ENCODE measurements at places on chromosomes 2 and 18. TPM values are rescaled to one million over a fixed set of nuclear protein-coding genes. Genes with fewer than 3 reads are reported as not detected.

The AQP12B gene
- total RNA-seq = not detected

The TEX44 gene
- total RNA-seq = not detected

The C18orf54 gene
- 2.7 TPM for total RNA-seq

The IRS1 gene
- 13.9 TPM for total RNA-seq

The RGPD3 gene
- 0.04 TPM for total RNA-seq

The ARPC2 gene
- total RNA-seq = 383 TPM

The MERTK gene
- total RNA-seq = 5.4 TPM

The RAMP1 gene
- total RNA-seq = 2.2 TPM

The TDRD15 gene
- total RNA-seq = not detected

The OSBPL6 gene
- total RNA-seq = 6.5 TPM

The CCDC102B gene
- 1.2 TPM for total RNA-seq

The TIGD1 gene
- total RNA-seq = 2.5 TPM

- no peak for ATAC-seq
Observed at GRCh38 chr18:60935041-60935910, 398.0 kb upstream of the CDH20 start.

DNA sequence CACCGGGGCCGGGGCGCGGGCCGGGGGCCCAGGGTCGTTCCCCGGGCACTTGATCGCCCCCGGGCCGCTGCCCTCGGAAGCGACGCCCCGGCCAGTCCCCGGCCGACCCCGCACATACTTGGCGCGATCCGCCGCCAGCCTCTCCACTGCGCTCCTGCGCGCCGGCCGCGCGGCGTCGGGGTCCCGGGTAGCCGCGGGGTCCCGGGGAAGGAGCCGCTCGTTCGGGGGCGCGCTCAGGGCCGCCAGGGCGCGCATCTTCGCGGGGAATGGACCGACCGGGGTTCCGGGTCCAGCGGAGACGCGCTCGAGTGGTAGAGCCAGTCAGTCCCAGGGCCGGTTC lies 204 bp downstream of the FAM110C start:
- no peak for ATAC-seq

DNA sequence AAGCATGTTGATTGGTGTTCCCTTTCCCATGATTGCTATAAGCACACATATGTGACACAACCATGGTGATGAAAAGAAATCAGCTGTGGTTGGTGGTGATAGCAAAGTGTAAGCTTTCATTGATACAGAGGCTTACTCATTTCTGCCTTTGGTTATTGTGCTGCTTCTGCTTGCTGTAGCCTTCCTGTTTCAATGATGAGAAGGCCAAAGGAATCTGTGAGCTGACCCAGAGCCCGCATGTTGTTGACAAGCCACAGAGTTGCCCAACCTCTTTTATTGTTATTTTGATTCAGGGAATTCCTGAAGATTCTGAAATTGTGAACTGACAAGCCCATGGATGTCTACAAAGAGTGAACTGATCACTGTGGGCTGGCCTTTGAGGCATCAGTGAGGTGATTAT lies 164.4 kb downstream of the TMEFF2 start:
- no peak for ATAC-seq

DNA sequence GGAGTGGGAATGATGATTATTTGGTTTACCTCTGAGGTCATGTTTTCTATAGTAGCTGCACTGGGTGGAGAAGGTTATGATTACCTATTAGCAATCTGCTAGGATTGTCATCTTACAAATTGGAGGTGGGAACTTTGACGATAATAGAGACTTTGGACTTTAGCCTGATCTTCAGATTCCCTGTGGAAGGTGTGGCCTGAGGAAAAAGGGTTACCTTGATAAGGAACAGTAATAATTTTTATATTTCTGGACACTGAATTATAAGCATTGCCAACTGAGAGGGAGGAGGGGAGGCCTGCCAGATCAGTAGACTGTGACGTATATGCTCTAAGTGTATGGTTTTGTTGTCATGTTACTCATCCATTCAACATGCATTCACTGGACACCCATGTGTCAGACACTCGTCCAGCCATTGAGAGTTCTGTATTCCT lies 183.4 kb upstream of the FOSL2 start:
- ATAC-seq = no peak

DNA sequence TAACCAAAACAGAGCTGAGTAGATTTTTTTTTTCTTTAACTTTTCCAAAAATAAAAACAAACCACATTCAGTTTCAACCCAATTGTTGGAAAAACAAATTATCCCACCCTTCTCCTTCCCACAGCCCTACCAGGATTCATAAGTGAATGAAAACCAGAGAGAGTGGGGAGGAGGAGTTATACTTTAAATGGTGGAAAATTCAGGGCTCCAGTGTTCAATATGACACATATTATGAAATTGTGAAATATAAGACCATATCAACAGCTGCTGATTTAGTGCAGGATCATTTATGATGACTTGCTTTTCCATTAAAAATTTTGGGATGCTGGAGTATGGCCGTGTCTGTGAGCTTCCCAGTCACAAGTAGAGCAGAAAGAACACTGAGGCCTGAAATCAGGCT lies 26.7 kb downstream of the COLEC12 start:
- no peak for ATAC-seq

DNA sequence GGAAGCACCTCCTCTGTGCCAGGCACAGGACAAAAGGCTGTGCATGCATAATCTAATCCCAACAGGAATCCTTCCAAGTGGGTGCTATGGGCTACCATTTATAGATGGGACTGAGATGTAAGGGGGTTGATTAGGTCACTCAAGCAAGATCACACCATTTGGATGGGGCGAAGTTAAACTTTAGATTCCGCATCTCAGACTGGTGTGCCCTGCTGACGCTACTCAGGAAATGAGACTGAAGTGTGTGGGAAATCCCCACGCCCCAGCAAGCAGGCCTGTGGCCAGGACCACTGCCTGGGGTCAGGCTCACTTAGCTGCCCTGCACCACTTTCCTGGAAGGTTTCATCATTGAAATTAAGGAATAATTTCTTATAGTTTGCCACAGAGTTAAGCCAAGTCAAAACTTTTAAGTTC lies 70.5 kb upstream of the PPP1CB start:
- ATAC-seq = peak; percentile 60

DNA sequence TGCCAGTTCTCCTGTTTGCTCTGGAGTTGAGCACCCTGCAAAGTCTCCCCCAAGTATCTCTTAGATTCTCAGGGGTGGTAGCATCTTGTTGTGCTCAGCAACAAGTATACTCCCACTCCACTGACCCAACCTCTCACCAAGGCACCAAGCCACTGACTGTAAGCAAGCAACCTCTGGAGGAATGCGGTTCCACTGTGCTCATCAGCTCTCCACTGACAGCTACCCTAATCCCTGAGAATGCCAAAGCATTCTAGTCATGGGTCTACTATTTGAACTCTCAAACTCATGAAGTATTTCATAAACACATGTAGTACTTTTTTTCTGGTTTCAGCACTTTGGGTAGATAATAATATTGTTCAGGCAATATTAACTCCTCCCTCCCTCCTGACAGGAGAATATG lies 170.0 kb downstream of the EPHA4 start:
- peak; percentile 48 for ATAC-seq

DNA sequence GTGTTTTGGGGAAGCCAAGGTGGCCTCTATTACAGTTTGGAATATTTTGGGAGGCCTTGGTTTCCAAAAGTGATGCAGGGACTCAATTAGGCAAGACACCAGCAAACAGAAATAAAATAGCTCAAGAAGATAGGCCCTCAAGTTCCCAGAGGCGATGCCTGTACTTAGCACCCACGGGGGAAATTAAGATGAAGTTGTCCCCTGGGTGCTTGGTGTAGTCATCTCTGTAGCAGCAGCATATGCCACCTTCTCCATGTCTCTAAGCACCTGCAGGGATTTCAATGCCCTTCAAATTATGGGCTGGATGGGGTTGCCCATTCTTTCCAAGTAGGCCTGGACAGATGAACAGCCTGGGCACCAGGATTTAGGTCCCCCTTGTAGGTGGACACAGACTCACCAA lies 185.0 kb downstream of the CTIF start:
- ATAC-seq = no peak

GRCh38 chr2:73823416-73823815 lies 5.3 kb upstream of the STAMBP start:
- no peak for ATAC-seq

DNA sequence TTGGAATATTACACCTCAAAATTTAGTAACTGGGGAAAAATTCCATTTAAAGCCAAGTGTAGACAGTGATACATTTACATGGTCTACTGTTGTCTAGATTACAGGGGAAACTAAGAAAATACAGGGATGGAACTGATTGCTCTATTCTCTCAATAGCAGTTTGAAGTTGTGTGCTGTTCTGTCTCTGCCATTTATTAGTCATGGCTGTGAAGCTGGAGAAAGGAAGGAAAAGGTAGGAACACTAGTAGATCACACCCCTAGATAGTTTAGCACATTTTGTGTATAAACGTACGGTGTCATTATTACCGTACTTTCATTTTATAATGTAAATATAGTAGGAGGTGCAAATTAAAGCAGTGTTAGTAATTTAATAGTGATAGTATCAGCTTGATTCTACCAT lies 170.5 kb downstream of the PHLPP1 start:
- ATAC-seq = no peak

- no peak for ATAC-seq
Observed at GRCh38 chr2:83650898-83651297, 808.2 kb downstream of the SUCLG1 start.

DNA sequence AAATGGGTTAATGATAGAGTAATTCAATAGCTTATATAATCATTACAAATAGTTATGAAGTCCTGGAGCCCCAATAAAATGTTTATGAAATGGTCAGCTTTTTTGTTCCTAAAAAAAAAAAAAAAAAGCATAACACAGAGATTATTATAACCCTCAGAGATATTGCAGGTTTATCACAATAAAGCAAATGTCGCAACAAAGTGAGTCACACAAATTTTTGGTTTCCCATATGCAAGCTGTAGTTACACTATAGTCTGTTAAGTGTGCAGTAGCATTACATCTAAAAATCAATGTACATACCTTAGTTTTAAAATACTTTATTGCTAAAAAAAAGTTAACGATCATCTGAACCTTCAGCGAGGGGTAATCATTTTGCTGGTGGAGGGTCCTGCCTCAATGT lies 20.0 kb downstream of the WDFY1 start:
- no peak for ATAC-seq

- no peak for ATAC-seq
Observed at GRCh38 chr2:208906330-208906729, 499.7 kb downstream of the PTH2R start.

GRCh38 chr2:112749755-112750559 lies 14.5 kb downstream of the CKAP2L start:
- ATAC-seq = peak; percentile 82

- ATAC-seq = no peak
Observed at GRCh38 chr2:29241341-29241740, 126.1 kb downstream of the CLIP4 start.

- ATAC-seq = no peak
Observed at GRCh38 chr2:64565949-64566710, 42.0 kb downstream of the AFTPH start.

DNA sequence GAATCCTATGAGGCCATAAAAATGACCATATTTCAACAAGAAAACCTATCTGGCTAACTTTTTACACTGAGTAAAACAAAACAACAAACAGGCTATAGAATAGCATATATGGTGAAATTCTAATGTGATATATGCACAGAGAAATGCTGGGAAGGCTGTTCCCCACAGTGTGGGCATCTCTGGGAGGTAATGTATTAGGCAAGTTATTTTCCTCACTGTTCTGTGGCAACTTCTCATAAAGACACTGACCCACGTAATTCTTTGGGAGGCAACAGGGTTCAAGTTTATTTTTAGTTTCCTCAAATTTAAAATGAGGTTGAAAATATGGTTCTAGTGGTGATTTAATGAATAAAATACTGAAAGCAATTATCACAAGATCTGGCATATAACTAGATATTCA lies 46.7 kb downstream of the RNU4ATAC start:
- ATAC-seq = no peak

DNA sequence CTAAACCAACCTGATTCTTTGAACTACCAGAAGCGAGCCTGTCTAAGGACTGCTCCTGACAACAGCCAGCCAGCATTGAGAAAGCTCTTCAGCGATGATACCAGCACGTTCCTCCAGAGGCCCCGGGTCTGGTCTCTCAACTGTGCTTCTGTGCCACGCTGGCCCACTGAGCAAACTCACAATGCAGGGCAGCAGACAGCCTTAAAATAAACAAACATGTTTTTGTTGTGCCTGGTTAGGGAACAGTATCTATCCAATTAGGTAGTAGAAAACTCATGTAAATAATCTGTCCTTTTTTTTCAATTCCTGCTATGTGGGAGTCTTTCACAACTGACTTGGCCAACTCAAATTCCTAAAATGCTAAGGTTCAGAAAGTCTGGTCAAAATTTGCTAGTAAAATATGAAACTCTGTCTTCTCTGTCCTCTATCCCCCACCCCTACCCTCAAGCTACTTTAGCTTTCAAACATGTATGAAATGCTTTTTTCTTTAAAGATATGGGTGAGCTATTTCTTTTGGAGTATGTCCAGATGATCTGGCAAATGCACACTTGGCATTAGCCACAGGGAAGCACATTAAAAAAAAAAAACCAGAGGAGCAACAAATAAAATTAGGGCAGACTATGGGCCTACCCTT lies 21.4 kb upstream of the EML4 start:
- ATAC-seq = no peak

- ATAC-seq = no peak
Observed at GRCh38 chr18:66795051-66795450, 191.2 kb upstream of the CDH19 start.

- ATAC-seq = no peak
Observed at GRCh38 chr18:48616484-48617255, 77.8 kb downstream of the CTIF start.

GRCh38 chr2:65877331-65878010 lies 445.1 kb upstream of the SPRED2 start:
- no peak for ATAC-seq

- no peak for ATAC-seq
Observed at GRCh38 chr18:63402246-63403162, 19.8 kb downstream of the VPS4B start.

GRCh38 chr2:147365622-147366021 lies 479.2 kb upstream of the ACVR2A start:
- no peak for ATAC-seq

DNA sequence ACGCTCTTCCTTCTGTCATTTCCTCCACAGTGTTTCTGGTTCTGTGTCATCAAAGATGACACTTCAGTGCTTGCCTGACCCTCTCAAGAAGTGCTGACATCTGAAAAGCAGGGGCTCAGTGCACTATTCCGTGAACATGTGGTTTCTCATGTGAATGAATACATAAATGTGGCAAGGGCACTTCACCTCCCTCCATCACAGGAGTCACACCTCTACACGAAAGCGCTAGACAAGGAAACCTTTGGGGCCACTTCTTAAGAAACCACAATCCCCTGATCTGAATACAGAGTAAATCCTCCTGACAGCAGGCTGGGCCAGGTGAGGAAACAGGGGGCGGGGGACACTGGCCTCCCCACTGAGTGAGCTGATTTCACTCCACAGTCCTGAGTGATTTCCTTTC lies 145.8 kb upstream of the ACAA2 start:
- ATAC-seq = no peak

- no peak for ATAC-seq
Observed at GRCh38 chr2:149044500-149044899, 6.0 kb downstream of the LYPD6B start.

- no peak for ATAC-seq
Observed at GRCh38 chr2:203730076-203730729, 23.8 kb downstream of the CD28 start.

- ATAC-seq = no peak
Observed at GRCh38 chr2:237618449-237618848, 8.9 kb upstream of the LRRFIP1 start.

GRCh38 chr2:33091541-33092123 lies 144.9 kb downstream of the LTBP1 start:
- no peak for ATAC-seq
